ENCODE measurements at places on chromosomes 2 and 18. TPM values are rescaled to one million over a fixed set of nuclear protein-coding genes. Genes with fewer than 3 reads are reported as not detected.

The FZD7 gene
- total RNA-seq: 82.4 TPM

The TTN gene
- total RNA-seq: 0.50 TPM

The C2orf42 gene
- total RNA-seq: 36.2 TPM

The SGO2 gene
- 2.2 TPM for total RNA-seq

The POTEI gene
- total RNA-seq: not detected

The GKN2 gene
- total RNA-seq: not detected

The CD8B2 gene
- total RNA-seq: not detected

The RAX gene
- not detected for total RNA-seq

The ASB3 gene
- 21.3 TPM for total RNA-seq

The GAREM1 gene
- total RNA-seq: 3.5 TPM

The HRH4 gene
- under 0.01 TPM for total RNA-seq

The SLC5A7 gene
- not detected for total RNA-seq

The TEX44 gene
- not detected for total RNA-seq

The SERPINB12 gene
- total RNA-seq: not detected

The EMILIN2 gene
- total RNA-seq: 16.3 TPM

The TBR1 gene
- total RNA-seq: not detected

The LINC00305 gene
- not detected for total RNA-seq

The KYNU gene
- 1.2 TPM for total RNA-seq

The LANCL1 gene
- 56.4 TPM for total RNA-seq

The KCNE4 gene
- total RNA-seq: 21.2 TPM

The PLGLB2 gene
- not detected for total RNA-seq
